Progenitor cell of endocrine pancreas (in vitro differentiated cells): ENCODE measurements at places on chromosomes 6 and 20.

DNA sequence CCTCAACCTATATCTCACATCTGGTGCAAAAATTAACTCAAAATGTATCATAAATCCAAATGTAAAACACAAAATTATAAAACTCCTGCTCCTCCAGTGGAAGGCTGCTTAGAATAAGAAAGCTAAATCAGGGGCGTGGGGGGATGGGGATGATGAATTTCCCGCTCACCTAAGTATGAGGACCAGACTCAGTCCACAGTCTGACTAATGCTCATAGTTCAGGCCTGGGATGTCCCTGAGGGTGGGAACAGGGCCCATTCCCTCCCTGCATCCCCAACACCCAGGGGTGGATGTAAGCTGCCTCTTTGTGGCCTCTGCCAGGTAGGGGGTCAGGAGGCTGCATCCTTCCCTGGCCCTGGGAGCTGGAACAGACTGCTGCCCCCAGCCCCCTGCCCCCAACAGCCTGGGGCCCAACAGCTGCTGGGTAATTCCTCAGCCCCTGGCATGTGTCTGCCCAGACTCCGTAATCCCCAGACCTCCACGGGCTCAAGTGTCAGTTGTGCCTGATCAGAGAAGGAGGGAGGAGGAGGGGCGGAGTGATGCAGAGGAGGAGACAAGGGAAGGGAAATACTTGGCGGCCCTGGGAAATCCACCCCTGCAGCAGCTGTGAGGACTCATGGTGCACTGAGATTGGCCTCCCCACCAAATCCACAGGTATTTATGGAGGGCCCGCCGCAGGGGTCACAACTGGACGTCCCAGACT lies 224.5 kb downstream of the PREX1 start:
- no peaks in the 10 kb centered on the region for H3K27me3 ChIP-seq
- H3K27ac ChIP-seq, result no peak overlapping the region
- no peaks in the 10 kb centered on the region for H3K36me3 ChIP-seq

- H3K27me3 ChIP-seq, result peaks cover 5% of the 10 kb centered on the region
- no peak for DNase-seq
- H3K27ac ChIP-seq, result no peak overlapping the region
- peaks cover 1% of the 10 kb centered on the region for H3K4me1 ChIP-seq
- no peaks in the 10 kb centered on the region for H3K36me3 ChIP-seq
Observed at GRCh38 chr20:61744691-61745396, 320.8 kb downstream of the TAF4 start.

- no peak overlapping the region for H3K4me3 ChIP-seq
- H3K4me1 ChIP-seq, result peaks cover 67% of the 10 kb centered on the region
- DNase-seq, result no peak
- H3K27ac ChIP-seq, result peak overlapping the region; percentile 83
- H3K36me3 ChIP-seq, result no peaks in the 10 kb centered on the region
Observed at GRCh38 chr6:106048336-106048735, 37.8 kb upstream of the PRDM1 start.

- H3K27me3 ChIP-seq, result no peaks in the 10 kb centered on the region
- no peak for DNase-seq
- no peaks in the 10 kb centered on the region for H3K36me3 ChIP-seq
Observed at GRCh38 chr6:69985180-69985579, 118.8 kb downstream of the COL19A1 start.

DNA sequence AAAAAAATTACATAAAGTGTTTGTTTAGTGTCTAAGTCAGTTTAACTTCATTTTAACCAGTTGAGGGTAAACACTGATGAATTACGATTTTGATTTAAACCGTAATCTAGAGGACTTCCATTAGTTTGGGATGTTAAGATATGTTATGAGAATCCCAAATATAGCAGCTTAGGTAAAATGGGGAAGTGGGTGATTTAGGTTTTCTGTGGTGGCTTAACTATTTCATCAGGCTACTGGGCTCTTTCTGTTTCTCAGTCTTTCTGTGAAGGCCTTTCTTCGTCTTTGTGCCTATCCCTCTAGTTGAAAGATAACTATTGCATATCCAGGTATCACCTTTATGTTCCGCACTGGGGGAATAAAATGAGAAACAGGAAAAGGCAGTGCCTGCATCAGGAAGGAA lies 27.9 kb downstream of the CENPW start:
- no peak overlapping the region for H3K4me3 ChIP-seq
- no peaks in the 10 kb centered on the region for H3K27me3 ChIP-seq
- H3K4me1 ChIP-seq, result no peaks in the 10 kb centered on the region
- peaks cover 1% of the 10 kb centered on the region for H3K36me3 ChIP-seq

GRCh38 chr6:99349171-99350141 lies at the start of gene FAXC:
Gene FAXC (minus strand): TSS chr6:99349674. CDS start chr6:99349372, 302 bp downstream.
- peak within 1 kb of the TSS; percentile 85 for H3K4me3 ChIP-seq
- peaks cover 18% of the 10 kb centered on the region for H3K4me1 ChIP-seq
- no peaks in the 10 kb centered on the region for H3K36me3 ChIP-seq
- peaks cover 7% of the 10 kb centered on the region for H3K27me3 ChIP-seq
- DNase-seq, result peak; percentile 66

- H3K27ac ChIP-seq, result no peak overlapping the region
- H3K4me3 ChIP-seq, result no peak overlapping the region
- DNase-seq, result no peak
- H3K36me3 ChIP-seq, result no peaks in the 10 kb centered on the region
- no peaks in the 10 kb centered on the region for H3K4me1 ChIP-seq
Observed at GRCh38 chr6:55040102-55040848, 134.0 kb upstream of the HCRTR2 start.

DNA sequence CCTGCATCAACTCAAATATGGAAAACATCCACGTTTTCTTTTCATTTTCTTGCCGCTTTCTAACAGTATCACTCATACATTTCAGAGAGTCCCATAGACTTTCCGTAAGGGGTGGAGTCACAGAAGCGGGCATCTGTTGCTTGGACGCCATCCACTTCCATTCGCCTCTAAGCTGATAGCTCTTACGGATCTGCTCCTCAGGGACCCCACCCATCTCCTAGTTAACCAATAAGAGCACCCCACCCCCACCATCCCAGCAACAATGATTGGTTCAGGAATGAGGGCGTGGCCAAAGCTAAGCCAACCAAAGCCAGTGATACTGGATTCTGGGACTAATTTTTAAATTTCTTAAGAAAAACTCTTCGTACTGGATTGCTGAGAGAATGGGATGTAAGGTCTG lies 42.4 kb downstream of the SLC2A10 start:
- peaks cover 26% of the 10 kb centered on the region for H3K27me3 ChIP-seq
- peaks cover 4% of the 10 kb centered on the region for H3K4me1 ChIP-seq
- no peaks in the 10 kb centered on the region for H3K36me3 ChIP-seq
- H3K4me3 ChIP-seq, result no peak overlapping the region
- no peak for DNase-seq
- no peak overlapping the region for H3K27ac ChIP-seq

GRCh38 chr20:63264519-63264918 lies 8.1 kb upstream of the ARFGAP1 start:
- no peak overlapping the region for H3K27ac ChIP-seq
- no peaks in the 10 kb centered on the region for H3K36me3 ChIP-seq
- H3K4me3 ChIP-seq, result no peak overlapping the region
- no peak for DNase-seq
- H3K27me3 ChIP-seq, result peaks cover 10% of the 10 kb centered on the region
- H3K4me1 ChIP-seq, result peaks cover 6% of the 10 kb centered on the region

DNA sequence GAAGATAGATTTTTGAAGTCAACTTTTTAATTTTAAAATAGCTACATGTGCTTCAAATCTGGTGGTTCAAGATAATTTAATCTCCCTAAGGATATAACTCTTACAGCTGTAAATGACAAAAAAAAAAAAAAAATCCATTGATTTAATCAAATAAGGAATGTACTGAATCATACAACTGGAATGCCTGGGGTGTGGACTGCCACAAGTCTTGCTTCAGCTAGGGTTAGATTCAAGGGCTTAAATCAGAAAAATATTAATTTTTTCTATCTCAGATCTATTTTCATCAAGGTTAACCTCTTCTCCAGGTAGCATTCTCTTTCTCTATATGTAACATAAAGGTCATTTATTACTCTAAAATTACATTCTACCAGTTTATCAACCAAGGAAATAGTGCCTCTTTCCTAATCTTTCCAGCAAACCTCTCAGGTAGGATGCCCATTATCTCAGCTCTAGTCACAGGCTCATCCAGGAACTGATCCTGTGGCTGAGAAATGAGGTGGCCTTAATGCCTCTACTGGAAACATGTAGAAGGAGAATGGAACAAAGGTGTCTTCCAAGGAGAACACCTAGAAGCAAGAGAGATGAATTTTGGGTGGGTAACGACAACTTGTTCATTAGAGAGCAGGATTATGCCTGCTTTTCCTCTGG lies 466.9 kb downstream of the CBLN4 start:
- no peaks in the 10 kb centered on the region for H3K27me3 ChIP-seq
- no peak overlapping the region for H3K27ac ChIP-seq
- H3K4me3 ChIP-seq, result no peak overlapping the region

- no peak for DNase-seq
- H3K27me3 ChIP-seq, result peaks cover 7% of the 10 kb centered on the region
- peaks cover 3% of the 10 kb centered on the region for H3K4me1 ChIP-seq
- no peak overlapping the region for H3K27ac ChIP-seq
- H3K36me3 ChIP-seq, result no peaks in the 10 kb centered on the region
Observed at GRCh38 chr6:158653577-158654354, 3.9 kb downstream of the SYTL3 start.

GRCh38 chr6:743320-744096 lies 50.6 kb upstream of the EXOC2 start:
- H3K27me3 ChIP-seq, result no peaks in the 10 kb centered on the region
- H3K27ac ChIP-seq, result no peak overlapping the region
- H3K4me1 ChIP-seq, result no peaks in the 10 kb centered on the region
- H3K36me3 ChIP-seq, result no peaks in the 10 kb centered on the region
- no peak overlapping the region for H3K4me3 ChIP-seq

GRCh38 chr20:63117151-63117550 lies 98.8 kb downstream of the YTHDF1 start:
- no peak overlapping the region for H3K27ac ChIP-seq
- H3K4me1 ChIP-seq, result no peaks in the 10 kb centered on the region
- peaks cover 56% of the 10 kb centered on the region for H3K27me3 ChIP-seq
- no peaks in the 10 kb centered on the region for H3K36me3 ChIP-seq

- H3K4me1 ChIP-seq, result peaks cover 15% of the 10 kb centered on the region
- DNase-seq, result no peak
- H3K4me3 ChIP-seq, result no peak overlapping the region
- H3K27ac ChIP-seq, result no peak overlapping the region
- peaks cover 6% of the 10 kb centered on the region for H3K27me3 ChIP-seq
- no peaks in the 10 kb centered on the region for H3K36me3 ChIP-seq
Observed at GRCh38 chr6:125526007-125526720, 223.3 kb upstream of the HEY2 start.

DNA sequence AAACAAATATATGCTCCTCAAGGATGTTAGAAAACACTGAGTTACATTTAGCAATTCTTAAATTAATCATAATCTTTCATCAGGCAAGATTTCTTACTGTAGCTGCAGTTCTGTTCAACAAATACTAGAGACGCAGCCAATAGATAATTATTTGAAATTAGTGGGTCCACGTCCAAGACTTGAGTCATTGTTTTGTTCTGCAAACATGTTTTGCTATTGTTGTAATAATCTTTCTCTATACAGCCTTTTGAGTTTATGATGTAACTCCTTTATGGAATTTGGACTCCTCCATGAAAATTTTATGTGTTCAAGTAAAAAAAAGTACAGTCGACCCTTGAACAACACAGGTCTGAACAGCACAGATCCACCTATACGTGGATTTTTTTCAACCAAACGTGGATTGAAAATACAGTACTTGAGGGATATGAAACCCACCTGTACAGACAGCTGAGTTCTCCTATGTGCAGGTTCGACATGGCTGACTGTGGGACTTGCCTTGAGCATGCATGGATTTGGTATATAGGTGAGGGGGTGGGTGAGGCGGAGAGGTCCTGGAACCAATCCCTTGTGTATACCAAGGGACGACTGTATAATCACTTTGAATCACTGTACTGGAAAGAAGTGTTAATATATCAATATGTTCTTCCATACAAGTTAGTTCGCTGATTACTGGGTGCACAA lies 41.3 kb upstream of the SLC22A16 start:
- no peaks in the 10 kb centered on the region for H3K36me3 ChIP-seq
- H3K27ac ChIP-seq, result no peak overlapping the region
- DNase-seq, result no peak
- peaks cover 6% of the 10 kb centered on the region for H3K4me1 ChIP-seq

DNA sequence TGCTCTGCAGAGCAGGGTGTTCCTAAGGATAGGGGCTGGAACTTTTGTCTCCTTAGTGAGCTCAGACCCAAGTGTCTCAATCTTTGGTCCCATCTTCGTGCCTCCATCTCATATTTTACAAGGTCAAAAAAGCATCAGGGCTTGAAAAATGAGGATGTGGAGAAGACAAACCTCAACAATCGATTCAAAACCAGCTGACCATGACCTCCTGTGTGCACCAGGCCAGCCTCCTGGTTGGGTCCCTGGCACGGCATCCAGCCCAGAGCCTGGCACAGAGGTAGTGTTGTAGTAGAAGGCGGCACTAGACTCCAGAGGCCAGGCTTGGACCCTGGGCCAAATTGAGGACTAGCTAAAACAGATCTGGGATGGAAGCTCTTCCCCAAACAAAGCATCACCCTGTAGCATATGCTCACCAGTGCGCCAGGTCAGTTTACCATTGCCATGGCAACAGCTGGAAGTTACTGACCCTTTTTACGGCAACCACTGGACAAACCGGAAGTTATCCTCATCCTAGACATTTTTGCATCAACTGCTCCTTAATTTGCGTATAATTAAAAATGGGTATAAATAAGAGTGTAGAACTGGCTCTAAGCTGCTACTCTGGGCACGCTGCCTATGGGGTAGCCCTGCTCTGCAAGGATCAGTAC lies 69.3 kb upstream of the BLCAP start:
- no peaks in the 10 kb centered on the region for H3K27me3 ChIP-seq
- DNase-seq, result no peak

DNA sequence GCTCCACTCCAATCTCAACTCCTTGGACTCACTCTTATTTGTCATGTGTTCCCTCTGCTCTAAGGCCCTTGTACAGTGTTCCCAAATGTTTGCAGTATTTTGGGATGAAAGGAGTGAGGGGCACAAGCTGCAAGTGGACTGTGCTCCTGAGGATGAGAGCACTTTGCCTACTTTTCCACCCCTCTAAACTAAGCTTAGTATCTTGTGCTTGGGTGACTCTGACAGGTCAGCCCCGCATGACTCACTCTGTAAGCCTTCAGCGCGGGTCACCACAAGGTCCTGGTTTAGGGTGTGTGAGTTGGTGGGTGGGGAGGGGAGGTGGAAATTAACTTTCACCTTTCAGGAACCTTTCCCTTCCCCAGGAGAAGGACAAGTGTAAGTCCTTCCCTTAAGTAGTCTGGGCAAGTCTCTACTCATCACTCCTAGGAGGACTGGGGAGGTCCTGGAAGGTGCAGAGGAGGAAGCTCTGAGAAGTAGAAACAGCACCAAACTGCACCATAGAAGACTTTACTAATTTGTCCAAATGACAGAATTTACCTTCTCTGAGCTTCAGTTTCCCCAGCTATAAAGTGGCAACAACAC lies 68.8 kb upstream of the EPB41L1 start:
- H3K27me3 ChIP-seq, result peaks cover 13% of the 10 kb centered on the region
- peaks cover 24% of the 10 kb centered on the region for H3K4me1 ChIP-seq
- H3K4me3 ChIP-seq, result peak overlapping the region; percentile 32
- H3K36me3 ChIP-seq, result peaks cover 1% of the 10 kb centered on the region
- H3K27ac ChIP-seq, result peak overlapping the region; percentile 93

GRCh38 chr20:58574469-58574868 lies 59.3 kb upstream of the APCDD1L start:
- H3K36me3 ChIP-seq, result no peaks in the 10 kb centered on the region
- H3K4me1 ChIP-seq, result peaks cover 7% of the 10 kb centered on the region
- H3K27ac ChIP-seq, result no peak overlapping the region
- H3K4me3 ChIP-seq, result no peak overlapping the region
- H3K27me3 ChIP-seq, result peaks cover 12% of the 10 kb centered on the region
- no peak for DNase-seq

GRCh38 chr20:20188647-20189046 lies 136.3 kb downstream of the CFAP61 start:
- H3K36me3 ChIP-seq, result no peaks in the 10 kb centered on the region
- peaks cover 6% of the 10 kb centered on the region for H3K27me3 ChIP-seq
- DNase-seq, result no peak
- no peaks in the 10 kb centered on the region for H3K4me1 ChIP-seq
